ENCODE measurements at places on chromosomes 1 and 21.

DNA sequence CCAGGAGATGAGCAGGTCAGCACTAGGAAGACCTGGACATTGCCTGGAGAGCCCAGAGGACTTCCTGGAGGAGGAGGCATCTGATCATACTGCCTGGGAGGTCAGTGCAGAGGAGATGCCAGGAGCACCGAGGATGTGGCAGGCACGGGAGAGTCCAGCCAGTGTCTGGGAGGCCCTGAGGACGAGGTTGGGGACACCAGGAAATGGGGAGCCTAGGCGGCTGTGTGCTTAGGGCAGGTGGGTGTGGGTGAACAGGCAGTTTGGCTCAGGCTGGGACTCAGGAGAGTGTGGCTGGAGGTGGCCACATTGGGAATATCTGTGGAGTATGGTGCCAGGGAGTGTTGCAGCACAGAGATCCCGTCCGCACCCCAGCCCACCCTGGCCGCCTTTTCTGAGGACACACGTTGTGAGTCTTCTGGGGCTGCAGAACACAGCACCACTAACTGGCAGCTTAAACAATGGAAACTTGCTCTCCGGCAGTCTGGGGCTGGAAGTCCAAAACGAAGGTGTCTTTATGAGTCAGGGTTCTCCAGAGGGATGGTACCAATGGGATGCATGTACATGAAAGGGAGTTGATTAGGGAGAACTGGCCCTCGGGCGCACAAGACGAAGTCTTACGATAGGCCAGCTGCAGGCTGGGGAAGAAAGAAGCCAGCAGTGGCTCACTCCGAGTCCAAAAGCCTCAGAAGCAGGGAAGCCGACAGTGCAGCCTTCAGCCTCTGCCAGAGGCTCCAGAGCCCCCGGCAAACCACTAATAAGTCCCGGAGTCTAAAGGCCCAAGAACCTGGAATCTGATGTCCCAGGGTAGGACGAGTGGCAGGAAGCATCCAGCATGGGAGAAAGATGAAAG lies 58.0 kb downstream of the FAAP20 start:
- DNase-seq, result no peak

- DNase-seq, result no peak
These were observed 37.2 kb downstream of the C1orf94 start for GRCh38 chr1:34213956-34214355.

GRCh38 chr1:203199816-203200571 lies 13.5 kb upstream of the CHI3L1 start:
- DNase-seq, result no peak

GRCh38 chr1:27560268-27561123 lies 43.4 kb downstream of the AHDC1 start:
- no peak for DNase-seq
